ENCODE measurements at places on chromosomes 1 and 21. TPM values are rescaled to one million over a fixed set of nuclear protein-coding genes. Genes with fewer than 3 reads are reported as not detected.

Gene AHCTF1
- total RNA-seq: 23.1 TPM

Gene IGSF21
- not detected for total RNA-seq

Gene SEC16B
- total RNA-seq: 0.96 TPM

DNA sequence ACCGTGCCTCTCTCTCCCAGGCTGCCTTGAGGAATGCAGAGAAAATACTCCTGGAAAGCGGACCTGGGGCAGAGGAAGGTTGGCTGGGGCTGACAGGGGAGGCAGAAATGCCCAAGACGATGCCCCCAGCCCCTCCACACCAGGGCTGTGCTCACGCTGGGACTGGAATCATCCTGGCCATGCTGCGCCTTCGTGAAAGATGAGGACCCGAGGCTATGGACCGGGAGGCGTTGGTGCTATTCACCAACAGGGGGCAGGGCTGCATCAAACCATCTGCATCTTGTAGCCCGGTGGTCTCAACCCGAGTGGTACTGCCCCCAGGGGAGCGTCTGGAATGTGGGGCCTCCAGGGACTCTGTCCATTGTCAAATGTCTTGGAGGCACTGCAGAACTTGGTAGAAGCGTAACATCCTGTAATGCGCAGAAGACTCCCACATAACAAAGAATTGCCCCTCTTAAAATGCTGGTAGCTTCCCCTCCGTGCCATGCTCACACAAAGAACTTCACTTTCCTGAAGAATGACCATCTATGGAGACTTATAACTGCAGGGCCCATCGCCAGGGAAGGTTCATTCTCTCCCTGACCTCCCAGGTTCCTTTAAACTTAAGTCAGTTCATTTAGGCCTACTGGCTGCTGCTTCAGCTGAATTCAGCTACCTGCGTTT is 251.2 kb downstream of the RRAGC start:
- no peak for DNase-seq

GRCh38 chr1:2639203-2639602 is 6.4 kb upstream of the MMEL1 start:
- DNase-seq: no peak

GRCh38 chr1:207279652-207280051 is 41.8 kb upstream of the CD55 start:
- DNase-seq: no peak

GRCh38 chr1:200776949-200777348 is 38.3 kb downstream of the CAMSAP2 start:
- DNase-seq: no peak

GRCh38 chr1:47986761-47987200 is 10.4 kb downstream of the TRABD2B start:
- no peak for DNase-seq

GRCh38 chr1:172279939-172280636 is 140.4 kb upstream of the C1orf105 start:
- DNase-seq: no peak
